Activated CD4-positive, CD25-positive, alpha-beta regulatory T cell (primary cell): ENCODE measurements at places on chromosomes 11 and 22.
A peak's percentile ranks its signal among the peaks of the same experiment; 100 is the strongest.

DNA sequence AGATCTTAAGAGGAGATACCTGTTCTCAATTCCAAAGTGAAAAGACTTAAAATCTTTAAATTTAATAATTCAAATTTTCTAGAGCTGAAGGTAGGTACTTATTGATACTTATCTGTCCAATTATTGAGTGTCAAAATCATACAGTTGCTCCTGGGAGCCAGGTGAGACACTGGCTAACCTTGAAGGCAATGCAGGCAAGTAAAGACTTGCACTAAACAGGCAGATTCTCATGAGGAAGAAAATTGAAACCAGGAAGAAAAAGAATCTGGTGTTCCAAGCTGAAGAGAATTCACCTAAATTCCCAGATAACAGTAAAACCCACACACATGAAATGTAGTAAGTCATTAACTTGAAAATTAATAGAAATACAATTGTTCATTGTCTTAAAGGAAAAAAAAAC is 30.3 kb downstream of the VSIG10L2 start:
- DNase-seq: no peak

GRCh38 chr11:77287136-77287535 is 14.3 kb downstream of the GDPD4 start:
- DNase-seq: no peak

GRCh38 chr11:30143098-30143705 is 87.6 kb upstream of the FSHB start:
- DNase-seq: no peak

DNA sequence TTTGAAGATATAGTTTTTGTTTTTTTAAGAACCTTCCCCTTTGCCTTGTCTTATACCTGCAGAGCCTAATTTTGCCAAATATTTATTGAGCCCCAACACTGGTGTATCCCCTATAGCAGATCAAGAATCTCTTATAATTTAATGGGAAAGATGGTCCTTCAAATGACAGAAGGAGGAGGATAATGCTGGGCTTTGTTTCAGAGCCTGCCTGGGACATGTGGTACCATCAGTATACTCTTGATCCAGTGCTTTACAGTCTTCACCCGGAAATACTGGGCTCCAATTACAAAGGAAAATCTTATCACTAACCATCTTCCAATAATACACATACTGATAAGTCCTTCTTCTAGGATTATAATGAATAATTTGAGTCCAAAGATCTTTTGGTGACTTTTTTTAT is 84.7 kb downstream of the GAB2 start:
- DNase-seq: no peak

- no peak for DNase-seq
Observed at GRCh38 chr11:76802151-76802550, 19.0 kb downstream of the TSKU start.

DNA sequence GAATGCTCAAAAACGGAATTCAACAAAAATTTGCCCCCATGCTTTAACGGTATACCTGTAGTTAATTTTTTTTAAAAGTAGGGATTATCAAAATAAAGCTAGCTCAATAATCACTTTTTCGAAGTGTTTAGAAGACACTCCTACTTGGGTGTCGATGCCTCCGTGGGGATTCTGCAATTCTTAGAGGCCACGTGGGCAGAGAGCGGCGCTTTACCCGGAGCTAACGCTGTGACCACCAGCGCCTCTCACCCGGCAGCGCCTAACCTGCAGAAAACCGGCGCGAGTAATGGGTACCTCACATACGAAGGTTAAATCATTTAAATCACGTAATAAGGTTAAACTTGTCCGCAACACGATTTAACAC is 583 bp downstream of the TAF1D start:
- peak; percentile 45 for DNase-seq

- no peak for DNase-seq
Observed at GRCh38 chr11:126366064-126366822, 10.8 kb downstream of the ST3GAL4 start.

GRCh38 chr11:2321311-2321683 is 19.5 kb downstream of the TSPAN32 start:
- DNase-seq: no peak

- DNase-seq: no peak
Observed at GRCh38 chr11:72343006-72343756, 91.2 kb downstream of the CLPB start.

DNA sequence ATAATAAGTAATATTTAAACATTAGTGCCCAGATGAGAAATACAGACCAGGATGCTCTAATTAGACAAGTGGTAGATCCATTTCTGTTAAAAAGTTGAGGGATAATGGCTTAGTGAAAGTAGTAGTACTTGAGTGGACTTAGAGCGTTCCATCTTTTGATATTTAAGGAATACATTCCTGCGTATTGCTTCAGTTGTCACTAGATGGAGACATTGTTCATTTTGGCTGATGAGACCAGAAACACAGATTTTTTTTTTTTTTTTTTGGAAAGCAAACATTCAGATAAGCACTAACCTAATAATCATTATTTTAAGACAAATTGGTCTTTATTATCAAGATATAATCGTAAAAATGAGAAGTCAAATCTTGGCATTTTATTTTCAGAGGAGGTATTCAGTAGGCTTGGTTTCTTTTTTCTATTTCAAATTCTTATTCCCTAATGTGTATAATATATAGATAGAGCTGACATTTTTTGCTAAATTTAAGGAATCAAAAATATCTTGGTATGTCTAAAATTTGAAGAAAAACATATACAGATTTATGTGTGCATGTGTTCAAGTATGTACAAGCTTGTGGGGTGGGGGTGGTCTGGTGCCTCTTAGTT is 92.9 kb downstream of the DYNC2H1 start:
- no peak for DNase-seq

DNA sequence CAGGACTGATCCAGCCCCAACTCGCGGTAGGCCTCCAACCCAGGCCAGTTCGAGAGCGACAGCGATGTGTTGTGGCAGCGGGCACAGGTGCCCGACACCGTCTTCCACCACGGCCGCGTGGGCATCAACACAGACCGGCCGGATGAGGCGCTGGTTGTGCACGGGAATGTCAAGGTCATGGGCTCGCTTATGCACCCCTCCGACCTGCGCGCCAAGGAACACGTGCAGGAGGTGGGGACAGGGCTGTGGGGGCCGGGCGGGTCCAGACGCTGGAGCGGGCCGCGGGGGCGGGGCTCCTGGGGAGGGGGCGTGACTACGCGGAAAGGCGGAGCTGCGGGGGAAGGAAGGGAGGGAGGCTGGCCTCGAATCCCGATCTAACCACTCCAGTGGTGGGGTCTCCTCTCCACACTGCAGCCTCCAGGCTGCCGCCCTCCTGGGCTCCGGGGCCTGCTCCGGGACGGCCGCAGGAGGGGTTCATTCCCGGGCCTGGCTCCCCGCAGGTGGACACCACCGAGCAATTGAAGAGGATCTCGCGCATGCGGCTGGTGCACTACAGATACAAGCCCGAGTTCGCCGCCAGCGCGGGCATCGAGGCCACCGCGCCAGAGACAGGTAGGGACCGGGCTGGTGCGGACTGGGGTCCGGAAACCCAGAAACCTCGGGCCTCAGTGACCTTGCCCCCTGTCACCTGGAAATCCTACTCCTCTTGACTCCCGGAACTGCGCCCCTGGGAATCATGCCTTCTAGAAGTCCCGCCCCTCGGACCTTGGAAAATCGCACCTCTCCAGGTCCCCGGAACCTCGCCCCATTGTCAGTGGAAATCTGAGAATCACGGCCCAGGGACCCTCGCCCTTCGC is 14.9 kb downstream of the TMEM258 start:
- DNase-seq: peak; percentile 37

GRCh38 chr11:113507341-113507740 is 32.1 kb upstream of the DRD2 start:
- no peak for DNase-seq

DNA sequence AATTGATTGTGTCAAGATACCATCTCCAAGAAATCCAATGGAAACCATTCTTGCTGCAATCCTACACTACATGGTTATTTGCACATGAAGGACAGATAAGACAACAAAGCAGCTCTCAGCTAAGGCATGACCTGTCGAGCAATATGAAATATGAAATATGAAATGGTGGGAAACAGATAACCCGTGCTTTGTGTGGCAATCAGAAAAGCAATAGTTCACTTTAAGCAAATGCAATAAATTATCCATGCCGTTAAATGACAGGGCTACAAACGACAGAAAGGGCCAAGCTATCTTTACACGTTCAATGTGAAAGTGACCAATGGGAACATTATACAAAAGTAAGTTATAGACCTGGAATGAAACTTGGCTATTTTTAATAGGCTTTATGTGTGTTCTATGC is 35.2 kb downstream of the KMT5B start:
- DNase-seq: no peak

GRCh38 chr11:34308049-34308912 is 49.5 kb downstream of the ABTB2 start:
- DNase-seq: no peak

DNA sequence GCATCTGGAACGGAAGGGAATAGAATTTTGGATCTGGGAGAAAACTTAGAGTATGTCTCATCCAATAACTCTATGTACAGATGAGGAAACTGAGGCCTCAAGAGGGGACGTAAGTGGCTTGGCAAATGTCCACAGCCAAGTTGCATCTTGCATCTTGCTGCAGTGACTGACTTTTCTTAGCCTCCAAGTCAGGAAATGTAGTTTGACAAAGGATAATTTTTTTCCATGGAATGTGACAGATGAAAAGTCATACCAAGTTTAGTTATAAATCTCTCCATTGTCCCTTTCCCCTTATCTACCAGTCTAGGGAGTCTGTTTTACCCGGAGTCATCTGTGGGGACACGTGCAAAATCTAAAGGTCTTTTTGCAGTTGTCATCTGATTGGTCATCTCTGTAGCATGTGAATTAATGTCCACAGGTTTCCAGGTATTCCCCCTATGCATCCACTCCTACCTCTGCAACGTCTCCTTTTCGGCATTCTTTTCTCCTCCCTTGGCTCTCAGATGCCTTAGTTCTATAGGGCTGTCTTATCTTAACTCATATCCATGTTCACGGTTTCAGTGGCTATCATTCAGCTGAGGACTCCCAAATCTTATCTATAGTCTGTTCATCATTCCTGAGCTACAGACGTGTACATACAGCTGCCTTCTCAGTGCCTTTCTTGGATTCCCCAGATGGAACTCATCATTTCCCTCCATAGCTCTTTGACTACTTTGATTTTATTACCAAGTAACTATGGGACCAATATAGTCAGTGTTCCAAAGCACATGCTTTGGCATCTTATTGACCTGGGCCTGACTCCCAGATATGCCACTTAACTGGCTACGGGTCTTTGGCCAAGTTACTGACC is 139.5 kb upstream of the TIMP3 start:
- no peak for DNase-seq

- DNase-seq: no peak
Observed at GRCh38 chr11:126194121-126194543, 17.3 kb downstream of the RPUSD4 start.

GRCh38 chr22:35625763-35626432 is 8.8 kb upstream of the MB start:
- no peak for DNase-seq

GRCh38 chr22:27386186-27386585 is 415.4 kb downstream of the MN1 start:
- DNase-seq: no peak

DNA sequence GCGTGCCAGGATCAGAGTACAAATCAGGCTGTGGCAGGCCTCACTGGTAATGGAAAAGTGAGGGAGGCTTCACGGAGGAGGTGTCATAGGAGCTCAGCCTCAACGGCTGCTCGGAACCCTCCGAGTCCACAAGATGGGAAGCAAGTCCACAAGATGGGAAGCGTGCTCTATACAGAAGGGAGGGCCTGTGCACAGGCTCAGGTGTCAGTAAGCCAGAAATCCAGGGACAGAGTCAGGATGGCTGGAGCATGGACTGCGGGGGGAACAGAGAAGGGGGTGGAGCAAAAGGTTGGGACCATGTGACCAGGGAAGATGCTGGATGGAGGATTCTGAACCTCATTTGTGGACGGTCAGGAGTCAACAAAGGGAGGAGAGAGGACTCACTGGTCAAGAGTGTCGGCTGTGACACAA is 3.4 kb upstream of the DPP3 start:
- no peak for DNase-seq

- no peak for DNase-seq
Observed at GRCh38 chr11:57444362-57445121, 15.8 kb upstream of the RTN4RL2 start.

- no peak for DNase-seq
Observed at GRCh38 chr11:124814739-124815138, 14.5 kb upstream of the MSANTD2 start.

DNA sequence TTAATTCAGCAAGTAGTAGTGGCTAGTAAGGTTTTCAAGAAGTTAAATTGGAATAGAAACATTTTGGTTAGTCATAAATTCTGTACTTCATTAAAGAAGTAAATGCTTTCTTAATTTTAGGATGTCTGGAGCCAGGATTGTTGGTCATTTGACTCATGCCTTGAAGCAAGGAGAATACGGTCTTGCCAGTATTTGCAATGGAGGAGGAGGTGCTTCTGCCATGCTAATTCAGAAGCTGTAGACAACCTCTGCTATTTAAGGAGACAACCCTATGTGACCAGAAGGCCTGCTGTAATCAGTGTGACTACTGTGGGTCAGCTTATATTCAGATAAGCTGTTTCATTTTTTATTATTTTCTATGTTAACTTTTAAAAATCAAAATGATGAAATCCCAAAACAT is 25.8 kb downstream of the ACAT1 start:
- no peak for DNase-seq

DNA sequence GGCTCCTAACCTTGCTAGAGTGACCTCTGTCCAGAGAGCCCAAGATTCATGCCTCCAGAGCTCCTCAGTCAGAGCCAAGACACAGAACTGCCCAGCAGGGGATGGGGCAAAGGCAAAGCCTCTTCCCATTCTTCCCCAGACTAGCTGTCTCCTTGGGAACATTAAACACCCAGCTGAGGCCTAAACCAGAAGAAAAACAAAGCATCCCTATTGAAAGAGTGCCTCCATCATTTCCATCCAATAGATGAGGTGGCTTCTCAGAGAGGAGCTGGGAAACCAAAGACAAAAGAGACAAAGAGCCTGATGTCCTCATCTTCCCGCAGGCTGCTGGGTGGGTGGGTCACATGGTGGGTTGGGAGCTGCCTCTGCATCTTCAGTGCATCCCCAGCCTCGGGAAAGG is 37.4 kb downstream of the COMMD9 start:
- DNase-seq: no peak

DNA sequence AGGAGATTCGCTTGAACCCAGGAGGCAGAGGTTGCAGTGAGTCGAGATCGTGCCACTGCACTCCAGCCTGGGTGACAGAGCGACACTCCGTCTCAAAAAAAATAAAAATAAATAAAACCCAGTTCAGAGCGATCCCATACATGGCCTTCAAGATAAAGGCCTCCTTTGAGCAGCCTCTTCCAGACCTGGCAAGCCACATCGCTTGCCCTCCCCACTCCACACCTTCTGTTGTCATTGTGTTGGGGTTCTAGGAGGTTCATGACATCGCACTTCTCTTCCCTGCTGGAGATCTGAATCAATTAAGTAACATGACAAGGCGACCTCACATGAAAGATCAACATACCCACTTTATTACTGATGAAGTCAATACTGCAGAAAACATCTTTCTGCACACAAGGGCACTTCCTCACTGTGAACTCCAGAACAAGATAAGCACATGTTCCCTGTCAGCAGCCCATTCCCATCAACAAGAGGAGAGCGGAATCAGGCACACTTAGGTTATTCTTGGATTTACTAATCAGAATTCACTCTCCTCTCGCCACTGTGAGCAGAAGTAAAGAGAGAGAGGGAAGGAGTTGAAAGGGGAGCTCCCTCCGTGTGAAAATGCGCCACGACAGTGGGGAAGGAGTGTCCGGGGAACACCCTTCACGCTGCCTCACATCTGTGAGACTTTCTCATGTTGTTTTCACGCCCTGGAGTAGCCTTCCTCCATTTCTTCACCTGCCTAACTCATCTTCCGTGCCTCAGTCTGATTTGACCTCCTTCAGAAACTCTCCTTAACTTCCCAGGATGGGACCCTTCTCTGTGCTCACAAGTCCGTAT is 38.3 kb downstream of the SC5D start:
- no peak for DNase-seq

- DNase-seq: no peak
Observed at GRCh38 chr11:133978794-133979193, 22.0 kb upstream of the IGSF9B start.
